Cerebellar cortex (tissue), 1 donor: ENCODE measurements at places on chromosomes 2 and 18.

- DNase-seq, result no peak
These were observed 14.8 kb upstream of the ARHGEF4 start for GRCh38 chr2:130821867-130822266.

GRCh38 chr2:53104263-53104662 lies 663.3 kb upstream of the CHAC2 start:
- no peak for DNase-seq

- DNase-seq, result no peak
These were observed 3.6 kb upstream of the D2HGDH start for GRCh38 chr2:241730671-241731293.

- no peak for DNase-seq
These were observed 673 bp upstream of the SMCHD1 start for GRCh38 chr18:2654928-2655177.

- DNase-seq, result no peak
These were observed 21.6 kb downstream of the MERTK start for GRCh38 chr2:111919794-111920608.
